Kidney epithelial cell (primary cell): ENCODE measurements at places on chromosomes 4 and X. TPM values are rescaled to one million over a fixed set of nuclear protein-coding genes. Genes with fewer than 3 reads are reported as not detected.

UGT8 gene
- total RNA-seq, result 6.6 and 12.3 TPM in 2 replicates

ERAS gene
- total RNA-seq, result not detected in 2 replicates

RAB40AL gene
- total RNA-seq, result 2.7 TPM in 1 of 2 replicates, not detected in the other

F9 gene
- not detected in 2 replicates for total RNA-seq

FHIP1A gene
- 10.0 and 11.5 TPM in 2 replicates for total RNA-seq

ABLIM2 gene
- 1.3 and 7.2 TPM in 2 replicates for total RNA-seq

RTL9 gene
- under 0.01 TPM in 1 of 2 replicates, not detected in the other for total RNA-seq

PRSS12 gene
- total RNA-seq, result 1.6 and 2.3 TPM in 2 replicates

TLL1 gene
- 2.9 and 7.9 TPM in 2 replicates for total RNA-seq

IL9R gene
- total RNA-seq, result 0.27 TPM in 1 of 2 replicates, not detected in the other

CSAG1 gene
- not detected in 2 replicates for total RNA-seq

MND1 gene
- total RNA-seq, result 2.3 and 4.3 TPM in 2 replicates

OPHN1 gene
- total RNA-seq, result 3.1 and 6.9 TPM in 2 replicates

XG gene
- 0.07 and 0.33 TPM in 2 replicates for total RNA-seq

GLRA3 gene
- not detected in 2 replicates for total RNA-seq

ADRA2C gene
- total RNA-seq, result 1.0 and 2.8 TPM in 2 replicates
